ENCODE measurements at places on chromosomes 16 and 17.

DNA sequence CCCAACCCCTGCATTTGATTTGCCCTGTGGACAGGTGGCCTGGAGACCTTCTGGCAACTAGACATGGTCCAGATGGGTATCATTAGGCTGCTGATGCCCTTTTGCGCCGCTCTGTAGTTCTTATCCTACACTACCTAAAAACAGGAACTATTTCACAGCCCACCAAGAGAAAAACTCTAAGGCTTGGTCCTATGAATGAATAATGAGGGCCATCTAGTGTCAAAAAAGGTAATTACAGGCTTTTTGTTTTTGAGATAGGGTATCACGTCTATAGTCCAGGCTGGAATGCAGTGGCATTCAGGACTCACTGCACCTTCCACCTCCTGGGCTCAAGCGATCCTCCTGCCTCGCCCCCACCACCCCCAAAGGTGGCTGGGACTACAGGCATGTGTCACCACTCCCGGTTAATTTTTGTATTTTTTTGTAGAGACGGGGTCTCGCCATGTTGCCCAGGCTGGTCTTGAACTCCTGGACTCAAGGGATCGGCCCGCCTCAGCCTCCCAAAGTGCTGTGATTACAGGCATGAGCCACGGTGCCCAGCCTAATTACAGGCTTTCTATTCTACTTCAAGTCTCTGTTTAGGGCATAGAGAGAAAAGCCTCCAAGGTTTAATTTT lies 20.9 kb downstream of the COIL start:
- DNase-seq: peak; percentile 91

GRCh38 chr17:51914577-51914976 lies 243.9 kb downstream of the CA10 start:
- no peak for DNase-seq

DNA sequence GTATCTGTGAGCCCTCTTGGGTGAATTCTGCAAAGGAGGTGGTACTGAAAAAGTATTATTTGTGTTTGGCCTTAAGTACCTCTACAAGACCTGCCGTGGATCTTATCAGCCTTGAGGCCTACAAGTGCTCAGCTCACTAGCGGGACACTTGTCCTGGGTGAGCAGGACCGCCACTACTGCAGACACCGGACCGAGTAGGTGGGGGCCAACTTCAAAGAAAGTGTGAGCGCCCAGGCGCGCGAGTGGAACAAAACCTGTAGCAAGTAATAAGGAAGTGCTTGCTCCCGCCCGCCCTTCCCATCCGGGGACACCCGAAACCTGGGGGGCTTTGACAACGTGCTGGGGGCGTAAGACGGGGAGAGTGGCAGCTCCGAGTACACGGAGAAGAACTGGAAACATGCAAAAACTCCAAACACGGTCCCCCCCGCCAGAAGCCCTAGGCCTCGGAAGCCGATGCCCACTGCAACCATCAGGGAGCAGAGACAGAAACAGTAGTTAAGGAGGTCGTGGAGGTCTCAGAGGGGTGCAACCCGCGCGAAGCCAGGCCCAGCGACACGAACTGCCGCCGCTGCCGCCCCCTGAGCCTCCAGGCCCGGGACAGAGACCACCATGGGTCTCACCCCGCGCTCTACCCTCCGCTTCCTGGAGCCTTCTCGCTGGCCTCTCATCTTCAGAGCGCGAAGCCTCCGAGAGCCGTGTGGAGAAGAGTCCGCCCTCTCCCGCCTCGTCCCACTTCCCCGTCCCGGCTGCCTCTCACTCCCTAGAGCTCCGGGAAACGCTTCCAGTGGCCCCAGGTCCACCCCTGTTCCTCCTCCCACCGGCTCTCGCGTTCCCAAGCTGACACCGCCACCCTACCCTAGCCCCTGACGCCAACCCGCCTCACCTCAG lies 537 bp downstream of the CNOT1 start:
- peak; percentile 60 for DNase-seq

DNA sequence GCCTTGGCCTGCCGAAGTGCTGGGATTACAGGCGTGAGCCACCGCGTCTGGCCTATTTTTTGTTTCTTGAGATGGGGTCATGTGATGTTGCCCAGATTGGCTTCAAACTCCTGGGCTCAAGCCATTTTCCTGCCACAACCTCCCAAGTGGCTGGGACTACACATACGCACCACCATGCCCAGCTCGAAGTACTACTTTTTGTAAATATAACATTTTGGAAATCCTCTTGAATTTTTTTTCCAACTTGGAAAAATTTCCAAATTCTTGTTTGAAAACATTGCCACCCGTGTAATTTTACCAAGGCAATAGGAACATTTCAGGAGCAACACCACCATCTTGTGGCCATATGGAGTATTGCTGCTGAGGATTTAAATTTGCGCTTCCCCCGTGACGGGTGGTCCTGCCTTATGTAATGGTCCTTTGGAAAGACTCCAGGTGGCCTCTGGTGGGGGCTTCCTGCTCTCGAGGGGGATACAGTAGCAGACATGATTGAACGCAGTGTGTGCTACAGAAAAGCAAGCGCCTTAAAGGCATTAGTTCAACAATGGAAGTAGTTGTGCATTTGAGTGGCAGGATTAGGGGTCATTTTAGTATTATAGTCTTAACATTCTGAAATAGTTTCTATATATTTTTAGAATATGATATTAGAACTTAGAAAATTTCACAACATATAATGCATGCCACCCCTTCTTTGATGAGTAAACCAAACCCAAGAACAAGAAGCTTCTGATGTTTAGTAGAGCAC lies 8.0 kb downstream of the FLYWCH1 start:
- DNase-seq: peak; percentile 86
